Calu3 (cell line): ENCODE measurements at places on chromosomes 5 and 9.

- no peaks in the 10 kb centered on the region for H3K36me3 ChIP-seq
- no peaks in the 10 kb centered on the region for H3K27me3 ChIP-seq
- H3K4me3 ChIP-seq, result no peak overlapping the region
- no peak overlapping the region for H3K27ac ChIP-seq
These were observed 864.6 kb upstream of the ACO1 start for GRCh38 chr9:31519826-31520225.

GRCh38 chr5:89353837-89354551 lies 471.0 kb upstream of the MEF2C start:
- no peak overlapping the region for H3K27ac ChIP-seq
- H3K4me3 ChIP-seq, result no peak overlapping the region
- no peaks in the 10 kb centered on the region for H3K27me3 ChIP-seq

- H3K36me3 ChIP-seq, result peaks cover 75% of the 10 kb centered on the region
- peak overlapping the region; percentile 98 for H3K27ac ChIP-seq
- peak overlapping the region; percentile 59 for H3K4me3 ChIP-seq
- no peak for DNase-seq
- H3K27me3 ChIP-seq, result no peaks in the 10 kb centered on the region
These were observed 130.9 kb downstream of the C9orf50 start for GRCh38 chr9:129489838-129490582.

DNA sequence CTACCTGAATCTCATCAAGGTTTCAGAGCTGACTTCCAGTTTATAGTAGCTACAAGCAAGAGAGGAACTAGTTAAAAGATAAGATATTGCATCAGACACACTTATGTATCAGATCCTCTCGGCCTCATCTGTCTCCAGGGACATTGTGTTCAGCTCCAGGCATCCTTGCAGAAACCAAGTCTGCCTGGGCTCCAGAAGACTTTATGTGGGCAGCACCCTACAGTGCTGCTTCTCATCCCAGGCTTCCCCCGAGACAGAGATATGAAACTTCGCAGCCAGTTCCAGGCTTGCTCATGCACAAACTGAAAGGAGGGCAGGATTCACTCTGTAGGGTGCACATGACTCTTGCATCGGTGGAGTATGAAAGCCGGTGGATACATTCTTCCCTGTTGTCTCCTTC lies 33.9 kb upstream of the FOXB2 start:
- H3K36me3 ChIP-seq, result no peaks in the 10 kb centered on the region
- no peak overlapping the region for H3K27ac ChIP-seq
- peaks cover 28% of the 10 kb centered on the region for H3K27me3 ChIP-seq
- no peak overlapping the region for H3K4me3 ChIP-seq
- DNase-seq, result no peak
- H3K4me1 ChIP-seq, result no peaks in the 10 kb centered on the region

DNA sequence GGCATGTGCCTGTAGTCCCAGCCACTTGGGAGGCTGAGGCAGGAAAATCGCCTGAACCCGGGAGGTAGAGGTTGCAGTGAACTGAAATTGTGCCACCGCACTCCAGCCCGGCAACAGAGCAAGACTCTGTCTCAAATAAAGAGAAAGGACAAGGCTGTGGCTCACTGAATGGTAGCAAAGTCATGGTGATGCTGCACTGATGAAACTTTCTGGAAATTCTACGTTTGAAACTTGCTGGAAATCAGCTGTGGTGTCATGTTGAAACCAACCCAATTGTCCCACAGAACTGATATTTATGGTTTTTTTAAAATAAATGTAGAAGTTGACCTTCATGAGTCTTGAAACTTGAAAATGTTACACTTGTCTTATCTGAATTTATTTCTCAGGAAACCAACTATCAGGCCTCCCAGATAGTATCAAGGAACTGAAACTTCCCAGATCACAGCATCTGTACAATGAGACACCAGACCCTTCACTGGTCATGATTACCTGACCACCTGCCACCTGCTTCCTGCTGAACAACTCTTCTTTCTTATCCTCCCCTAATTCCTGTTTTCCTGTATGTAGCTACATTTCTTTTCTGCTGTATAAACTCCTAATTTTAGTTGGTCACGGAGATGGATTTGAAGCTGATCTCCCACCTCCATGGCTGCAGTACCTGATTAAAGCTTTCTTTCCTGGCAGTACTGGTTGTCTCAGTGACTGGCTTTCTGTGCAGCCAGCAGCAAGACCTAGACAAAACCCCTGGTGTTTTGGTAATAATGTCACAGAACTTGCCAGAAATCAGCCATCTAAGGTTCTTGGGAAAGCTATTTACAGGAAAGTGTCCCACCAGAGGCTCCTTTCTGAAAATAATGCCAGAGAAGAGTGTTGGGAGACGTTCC lies 5.6 kb upstream of the TBC1D13 start:
- H3K36me3 ChIP-seq, result peaks cover 5% of the 10 kb centered on the region
- no peaks in the 10 kb centered on the region for H3K4me1 ChIP-seq
- no peak overlapping the region for H3K27ac ChIP-seq
- DNase-seq, result no peak

GRCh38 chr5:113224605-113225065 lies 210.2 kb downstream of the TSSK1B start:
- H3K4me3 ChIP-seq, result no peak overlapping the region
- H3K36me3 ChIP-seq, result no peaks in the 10 kb centered on the region
- H3K27me3 ChIP-seq, result peaks cover 18% of the 10 kb centered on the region
- DNase-seq, result no peak
- no peak overlapping the region for H3K27ac ChIP-seq

DNA sequence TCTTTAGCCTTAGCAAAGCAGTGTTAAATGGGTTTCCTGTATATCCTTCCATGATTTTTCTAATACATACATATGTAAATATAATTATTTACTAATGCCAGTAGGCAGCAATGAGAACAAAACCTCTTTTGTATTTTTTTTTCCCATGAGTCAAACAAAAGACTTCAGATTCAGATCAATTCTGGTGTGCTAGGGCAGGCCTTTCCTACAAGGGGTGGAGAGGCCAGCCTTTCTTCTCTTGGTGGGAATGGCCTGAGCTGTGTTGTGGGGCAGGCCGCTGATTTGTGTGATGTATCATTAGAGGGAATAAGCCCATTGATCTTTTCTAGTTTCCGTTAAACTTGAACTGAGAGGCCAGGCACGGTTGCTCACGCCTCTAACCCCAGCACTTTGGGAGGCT lies 115.5 kb upstream of the DMRT1 start:
- no peak overlapping the region for H3K27ac ChIP-seq
- H3K4me3 ChIP-seq, result no peak overlapping the region
- DNase-seq, result no peak
- H3K27me3 ChIP-seq, result no peaks in the 10 kb centered on the region

GRCh38 chr9:132474253-132474652 lies 64.2 kb downstream of the CFAP77 start:
- H3K4me1 ChIP-seq, result peaks cover 5% of the 10 kb centered on the region
- no peaks in the 10 kb centered on the region for H3K36me3 ChIP-seq
- H3K27ac ChIP-seq, result no peak overlapping the region
- peaks cover 58% of the 10 kb centered on the region for H3K27me3 ChIP-seq
- H3K4me3 ChIP-seq, result no peak overlapping the region

DNA sequence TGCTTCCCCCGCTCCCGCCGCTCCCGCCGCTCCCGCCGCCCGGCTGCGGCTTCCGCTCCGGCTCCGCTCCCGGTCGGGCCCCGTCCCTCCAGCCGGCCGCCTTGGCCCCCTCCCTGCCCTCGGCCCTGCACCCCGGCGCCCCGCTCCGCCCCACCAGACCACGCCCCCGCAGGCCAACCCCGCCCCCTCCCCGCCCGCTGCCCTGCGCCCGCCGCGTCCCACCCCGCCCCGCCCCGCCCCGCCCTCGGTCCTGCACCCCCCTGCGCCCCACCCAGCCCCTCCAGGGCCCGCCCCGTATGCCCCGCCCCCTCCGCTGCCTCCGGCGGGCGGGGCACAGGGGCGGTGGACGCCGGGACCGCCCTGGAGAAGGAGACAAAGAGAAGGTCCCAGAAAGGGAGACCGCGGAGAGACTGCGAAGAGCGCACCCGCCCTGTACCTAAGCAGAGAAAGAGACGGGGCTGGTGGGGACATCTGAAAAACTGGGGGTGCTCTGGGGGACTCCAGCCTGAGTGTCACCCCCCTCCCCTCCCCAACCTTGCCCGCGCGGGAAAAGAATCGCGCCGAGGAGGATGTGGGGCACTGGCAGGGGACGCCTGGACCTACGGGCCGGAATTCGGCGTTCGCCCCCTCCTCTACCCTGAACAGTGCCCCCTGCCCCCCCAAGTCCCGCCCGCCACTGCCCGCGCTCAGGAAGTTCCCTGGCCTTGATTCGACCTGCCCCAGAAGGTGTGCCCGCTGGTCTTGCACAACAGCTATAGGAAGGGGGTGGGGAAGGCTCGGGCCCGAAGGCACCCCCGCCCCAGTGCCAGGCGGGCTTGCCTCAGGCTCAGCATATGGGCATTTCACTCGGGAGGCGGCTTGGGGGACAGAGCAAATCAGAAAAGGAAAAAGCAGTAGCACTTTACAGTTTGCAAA lies 42.8 kb upstream of the STXBP1 start:
- peaks cover 26% of the 10 kb centered on the region for H3K4me1 ChIP-seq
- H3K4me3 ChIP-seq, result peak overlapping the region; percentile 94
- peak; percentile 76 for DNase-seq

DNA sequence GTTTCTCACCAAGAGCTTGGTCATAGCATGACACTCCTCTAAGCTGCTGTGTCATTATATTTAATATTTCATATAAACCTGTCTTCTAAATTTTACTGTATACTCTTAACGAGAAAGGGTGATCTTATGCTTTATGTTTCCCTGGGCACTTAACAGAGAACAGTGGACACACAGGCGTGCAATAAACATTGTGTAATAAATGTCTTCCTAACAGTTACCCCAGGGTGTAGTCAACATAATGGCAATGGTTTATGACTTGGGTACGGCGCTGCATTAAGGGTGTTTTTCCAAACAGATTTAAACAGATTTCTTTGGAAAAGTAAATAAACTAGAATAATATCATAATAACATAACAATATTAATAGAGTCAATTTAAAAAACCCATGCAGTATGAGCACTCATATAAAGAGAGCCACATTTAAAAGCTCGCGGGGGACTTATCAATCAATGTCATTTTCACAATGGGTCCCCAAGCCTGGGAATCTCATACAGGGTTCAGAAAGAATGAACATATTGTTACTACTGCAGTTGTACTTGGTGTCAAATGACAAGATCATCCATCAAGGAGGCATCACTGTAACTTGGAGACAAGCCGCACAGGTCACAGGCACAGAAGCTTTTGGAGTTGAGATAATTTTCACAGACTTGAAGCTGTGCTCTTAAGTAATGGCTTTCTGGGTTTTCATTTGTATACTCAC lies 376.4 kb downstream of the CTNND2 start:
- DNase-seq, result no peak
- H3K4me1 ChIP-seq, result peaks cover 20% of the 10 kb centered on the region
- H3K36me3 ChIP-seq, result no peaks in the 10 kb centered on the region
- H3K27ac ChIP-seq, result no peak overlapping the region
- no peak overlapping the region for H3K4me3 ChIP-seq

DNA sequence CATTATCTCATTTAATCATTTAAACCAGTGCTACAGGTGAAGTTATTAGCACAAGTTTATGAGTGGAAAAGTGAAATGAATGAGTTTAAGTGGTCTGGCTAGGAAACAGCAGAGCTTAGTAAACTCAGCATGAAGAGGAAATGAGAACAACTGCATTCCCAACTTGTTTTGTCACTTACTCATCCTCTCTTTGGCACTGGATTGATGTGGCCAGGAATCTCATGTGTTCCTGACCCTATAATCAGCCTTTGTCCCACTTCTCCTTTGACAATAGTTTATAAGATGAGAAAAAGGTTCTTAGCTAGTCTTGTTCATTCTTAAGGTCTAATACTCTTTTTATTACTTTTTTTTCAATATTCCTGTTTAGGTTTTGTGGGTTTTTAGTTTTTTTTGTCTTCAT lies 559.2 kb upstream of the TLE4 start:
- no peaks in the 10 kb centered on the region for H3K4me1 ChIP-seq
- no peak overlapping the region for H3K4me3 ChIP-seq
- H3K27ac ChIP-seq, result no peak overlapping the region
- H3K27me3 ChIP-seq, result no peaks in the 10 kb centered on the region
- DNase-seq, result no peak

- no peaks in the 10 kb centered on the region for H3K4me1 ChIP-seq
- no peak for DNase-seq
- H3K27ac ChIP-seq, result no peak overlapping the region
- no peaks in the 10 kb centered on the region for H3K27me3 ChIP-seq
- no peak overlapping the region for H3K4me3 ChIP-seq
- H3K36me3 ChIP-seq, result no peaks in the 10 kb centered on the region
These were observed 767.9 kb upstream of the CTNND2 start for GRCh38 chr5:12672141-12672540.

DNA sequence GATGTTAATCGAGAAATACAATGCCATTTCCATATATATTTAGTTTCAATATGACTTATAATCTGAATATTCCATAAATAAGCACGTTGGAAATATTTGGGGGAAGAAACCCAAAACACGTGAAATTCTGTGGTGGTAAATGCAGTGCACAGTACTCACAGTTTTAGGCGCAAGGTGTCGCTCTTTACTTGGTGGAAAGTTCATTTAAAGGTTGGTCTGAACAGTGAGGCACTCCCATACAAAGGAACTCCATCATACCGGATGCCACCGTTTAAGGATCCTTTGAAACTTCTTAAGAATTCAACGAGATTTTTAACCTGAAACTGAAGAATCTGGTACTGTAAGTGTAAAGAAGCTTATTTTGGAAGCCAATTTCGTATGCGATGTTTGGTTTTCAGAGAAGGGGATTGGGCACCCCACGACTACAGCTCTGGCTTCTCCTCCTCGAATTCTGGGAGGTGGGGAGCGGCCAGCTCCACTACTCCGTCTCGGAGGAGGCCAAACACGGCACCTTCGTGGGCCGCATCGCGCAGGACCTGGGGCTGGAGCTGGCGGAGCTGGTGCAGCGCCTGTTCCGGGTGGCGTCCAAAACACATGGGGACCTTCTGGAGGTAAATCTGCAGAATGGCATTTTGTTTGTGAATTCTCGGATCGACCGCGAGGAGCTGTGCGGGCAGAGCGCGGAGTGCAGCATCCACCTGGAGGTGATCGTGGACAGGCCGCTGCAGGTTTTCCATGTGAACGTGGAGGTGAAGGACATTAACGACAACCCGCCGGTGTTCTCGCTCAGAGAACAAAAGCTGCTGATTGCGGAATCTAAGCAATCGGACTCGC lies at the start of gene PCDHA11:
PCDHA11 (plus strand) TSS at position 237 of the 834 bp plus-strand sequence; CDS start at position 384, 147 bp downstream.
- no peaks in the 10 kb centered on the region for H3K36me3 ChIP-seq
- H3K4me3 ChIP-seq, result no peak within 1 kb of the TSS
- H3K27me3 ChIP-seq, result no peaks in the 10 kb centered on the region
- H3K27ac ChIP-seq, result no peak within 1 kb of the TSS
- peak; percentile 20 for DNase-seq

- H3K27ac ChIP-seq, result no peak overlapping the region
- H3K4me3 ChIP-seq, result no peak overlapping the region
- H3K4me1 ChIP-seq, result no peaks in the 10 kb centered on the region
- DNase-seq, result no peak
- no peaks in the 10 kb centered on the region for H3K27me3 ChIP-seq
These were observed 36.2 kb downstream of the SLC36A1 start for GRCh38 chr5:151483647-151484046.

DNA sequence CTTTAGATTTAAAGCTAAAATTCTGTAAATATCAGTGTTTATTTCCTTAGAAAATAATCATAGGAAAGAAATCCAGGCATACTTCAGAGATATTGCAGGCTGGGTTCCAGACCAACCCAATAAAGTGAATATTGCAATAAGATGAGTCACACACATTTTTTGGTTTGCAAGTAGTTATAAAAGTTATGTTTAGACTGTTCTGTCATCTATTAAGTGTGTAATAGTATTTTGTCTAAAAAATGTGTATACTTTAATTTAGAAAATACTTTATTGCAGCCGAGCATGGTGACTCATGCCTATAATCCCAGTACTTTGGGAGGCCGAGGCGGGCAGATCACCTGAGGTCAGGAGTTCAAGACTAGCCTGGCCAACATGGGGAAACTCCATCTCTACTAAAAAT lies 6.9 kb upstream of the RIC1 start:
- no peaks in the 10 kb centered on the region for H3K27me3 ChIP-seq
- H3K27ac ChIP-seq, result no peak overlapping the region
- H3K4me1 ChIP-seq, result no peaks in the 10 kb centered on the region
- DNase-seq, result no peak
